ENCODE measurements at places on chromosomes 4 and X. TPM values are rescaled to one million over a fixed set of nuclear protein-coding genes. Genes with fewer than 3 reads are reported as not detected.
A peak's percentile ranks its signal among the peaks of the same experiment; 100 is the strongest.

The SLAIN2 gene
- 73.9 TPM for total RNA-seq

GRCh38 chr4:114921790-114922591 lies 191.4 kb downstream of the NDST4 start:
- no peak for DNase-seq

- DNase-seq: no peak
Measured at GRCh38 chr4:94369046-94369445, 26.4 kb upstream of the HPGDS start.

The ARAP2 gene
- 34.1 TPM for total RNA-seq

DNA sequence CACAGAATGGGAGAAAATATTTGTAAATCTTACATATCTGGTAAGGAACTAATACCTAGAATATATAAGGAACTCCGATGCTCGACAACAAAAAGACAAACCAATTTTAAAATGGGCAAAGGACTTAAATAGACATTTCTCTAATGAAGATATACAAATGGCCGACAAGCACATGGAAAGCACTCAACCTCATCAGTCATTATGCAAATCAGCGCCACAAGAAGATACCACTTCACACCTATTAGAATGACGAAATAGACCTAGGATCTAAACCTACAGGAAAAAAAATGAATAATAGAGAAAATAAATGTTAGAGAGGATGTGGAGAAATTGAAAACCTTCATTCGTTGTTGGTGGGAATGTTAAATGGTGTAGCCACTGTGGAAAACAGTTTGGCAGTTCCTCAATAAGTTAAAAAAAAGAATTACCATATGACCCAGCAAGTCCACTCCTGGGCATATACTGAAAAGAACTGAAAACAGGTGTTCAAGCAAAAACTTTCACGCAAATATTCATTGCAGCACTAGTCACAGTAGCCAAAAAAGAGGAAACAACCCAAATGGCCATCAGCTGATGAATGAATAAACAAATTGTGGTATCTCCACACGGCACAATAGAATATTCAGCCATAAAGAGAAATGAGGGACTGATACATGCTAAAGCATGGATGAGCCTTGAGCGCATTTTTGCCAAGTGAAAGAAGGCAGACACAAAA lies 57.3 kb upstream of the WDR19 start:
- DNase-seq: no peak

The SERPINA7 gene
- total RNA-seq: not detected

- no peak for DNase-seq
Measured at GRCh38 chr4:54879576-54879975, 221.8 kb downstream of the KIT start.

DNA sequence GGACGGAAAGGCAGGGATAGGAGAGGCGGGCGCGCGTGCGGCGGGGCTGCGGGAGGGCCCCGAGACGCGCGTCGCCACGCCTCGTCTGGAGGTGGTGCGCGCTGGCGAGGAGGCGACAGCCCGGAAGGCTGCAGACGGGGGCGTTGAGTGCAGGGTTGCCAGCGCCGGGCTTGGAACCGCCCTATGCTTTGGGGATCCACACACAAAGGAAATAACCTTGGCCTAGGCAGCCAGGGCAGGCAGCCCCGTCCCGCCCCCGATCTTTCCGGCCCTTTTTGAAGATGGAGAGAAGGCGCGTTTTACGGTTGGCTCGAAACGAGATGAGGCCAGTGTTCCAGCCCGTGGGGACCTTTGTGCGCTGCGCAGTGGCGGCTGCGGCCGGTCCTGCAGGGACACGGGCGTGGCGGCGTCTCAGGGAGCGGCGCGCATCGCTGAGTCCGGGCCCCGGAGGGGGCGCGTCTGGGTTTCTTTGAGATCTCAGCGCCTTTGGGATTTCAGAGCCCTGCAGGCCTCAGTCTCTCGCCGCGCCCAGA lies 50.8 kb upstream of the TRIM2 start:
- DNase-seq: no peak

DNA sequence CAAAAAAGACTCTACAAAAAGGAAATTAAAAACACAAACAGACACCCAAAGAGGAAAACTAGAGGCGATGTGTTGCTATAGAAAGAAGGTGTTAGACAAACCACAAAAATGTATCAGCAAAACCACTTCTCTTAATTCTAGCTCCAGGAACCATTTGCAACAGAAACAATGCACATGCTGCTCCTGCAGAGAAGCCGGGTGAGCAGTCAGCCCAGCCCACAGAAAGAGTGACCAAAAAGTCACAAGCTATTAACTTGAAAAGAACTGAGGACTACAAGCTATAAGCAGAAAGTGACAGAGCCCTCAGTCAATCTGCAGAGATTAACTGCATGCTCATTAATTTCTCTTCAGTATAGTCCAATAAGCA lies 96.2 kb upstream of the KLHL13 start:
- no peak for DNase-seq

DNA sequence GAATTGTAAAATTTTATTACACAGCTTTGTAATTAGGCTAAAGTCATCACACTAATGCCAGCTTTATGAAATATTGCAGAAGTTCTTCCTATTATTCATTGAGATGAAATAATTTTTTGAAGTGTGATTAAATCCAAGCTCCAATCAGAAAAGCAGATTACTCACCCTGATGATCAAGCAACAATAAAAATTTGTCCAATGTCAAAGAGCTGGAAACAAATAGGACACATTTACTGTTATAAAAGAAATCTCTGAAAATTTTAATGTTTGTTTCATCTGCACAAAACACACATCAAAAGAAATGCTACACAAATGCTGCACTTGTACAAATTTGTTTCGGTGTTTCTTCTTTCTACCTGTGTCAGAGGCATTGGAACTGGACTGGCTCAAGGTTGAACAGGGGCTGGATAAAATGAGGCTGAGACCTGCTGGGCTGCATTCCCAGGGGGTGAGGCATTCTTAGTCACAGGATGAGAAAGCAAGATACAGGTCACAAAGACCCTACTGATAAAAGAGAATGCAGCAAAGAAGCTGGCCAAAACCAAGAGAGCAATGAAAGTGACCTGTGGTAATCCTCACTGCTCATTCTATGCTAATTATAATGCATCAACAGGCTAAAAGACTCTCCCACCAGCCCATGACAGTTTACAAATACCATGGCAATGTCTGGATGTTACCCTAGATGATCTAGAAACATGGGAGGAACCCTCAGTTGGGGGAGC lies 78.3 kb downstream of the GASK1B start:
- DNase-seq: peak; percentile 62

DNA sequence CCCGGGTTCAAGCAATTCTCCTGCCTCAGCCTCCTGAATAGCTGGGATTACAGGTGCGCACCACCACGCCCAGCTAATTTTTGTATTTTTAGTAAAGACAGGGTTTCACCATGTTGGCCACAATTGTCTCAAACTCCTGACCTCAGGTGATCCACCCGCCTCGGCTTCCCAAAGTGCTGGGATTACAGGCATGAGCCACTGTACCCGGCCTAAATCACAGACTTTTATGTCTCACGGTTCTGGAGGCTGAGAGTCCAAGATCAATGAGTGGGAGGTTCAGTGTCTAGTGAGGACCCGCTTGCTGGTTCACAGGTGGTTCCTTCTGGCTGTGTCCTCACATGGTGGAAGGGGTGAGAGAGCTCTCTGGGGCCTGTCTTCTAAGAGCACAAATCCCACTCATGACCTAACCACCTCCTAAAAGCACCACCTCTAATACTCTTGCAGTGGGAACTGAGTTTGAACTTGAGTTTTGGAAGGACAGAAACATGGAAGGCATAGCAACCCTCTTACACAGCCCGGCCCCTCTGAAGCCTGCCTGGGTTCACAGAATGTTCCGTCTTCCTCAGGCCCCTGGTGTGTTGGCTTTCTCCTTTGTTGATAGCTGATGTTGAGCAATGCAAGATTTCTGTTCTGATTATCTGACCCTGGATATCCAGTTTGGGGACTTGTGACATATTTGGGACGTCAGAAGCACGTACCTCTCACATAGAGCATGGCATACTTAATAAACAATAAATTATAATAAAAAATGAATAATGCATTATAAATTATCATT lies 1.9 kb upstream of the AKAP17A start:
- DNase-seq: no peak

The TAF7L gene
- total RNA-seq: 0.26 TPM

The SSX1 gene
- not detected for total RNA-seq

DNA sequence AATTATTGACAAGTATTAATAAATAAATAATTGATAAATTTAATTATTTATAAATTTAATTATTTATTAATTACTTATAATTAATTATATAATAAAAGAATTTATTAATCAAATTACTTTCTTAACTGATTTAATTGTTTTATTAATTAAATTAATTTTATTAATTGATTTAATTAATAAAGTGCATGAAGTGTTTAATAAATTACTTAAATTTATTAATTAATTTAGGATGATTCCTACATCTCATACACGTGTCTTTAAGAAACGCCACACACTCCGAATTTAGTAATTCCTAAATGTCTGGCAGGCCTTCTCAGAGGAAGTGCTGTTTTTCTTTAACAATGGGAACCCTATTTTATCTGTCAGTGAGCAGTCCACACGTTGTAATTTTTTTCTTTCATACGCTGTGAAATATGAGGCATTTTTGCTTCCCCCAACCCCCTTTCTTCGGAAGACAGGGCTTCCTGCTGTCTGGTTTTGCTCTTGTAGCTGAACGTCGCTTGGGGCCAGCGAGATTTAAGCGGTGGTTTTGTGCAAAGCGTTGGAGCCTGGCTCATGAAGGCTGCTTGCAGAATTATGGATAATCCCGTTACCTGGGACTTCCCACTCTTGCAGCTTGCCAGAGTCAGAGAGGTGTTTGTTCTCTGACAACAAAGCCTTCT lies 46.8 kb downstream of the CRLF2 start:
- DNase-seq: peak; percentile 35

The PAGE1 gene
- total RNA-seq: not detected

- no peak for DNase-seq
Measured at GRCh38 chr4:6607368-6608055, 32.5 kb downstream of the MAN2B2 start.

GRCh38 chr4:128682942-128683666 lies 126.4 kb upstream of the JADE1 start:
- no peak for DNase-seq

- no peak for DNase-seq
Measured at GRCh38 chr4:6582889-6583490, 8.0 kb downstream of the MAN2B2 start.

DNA sequence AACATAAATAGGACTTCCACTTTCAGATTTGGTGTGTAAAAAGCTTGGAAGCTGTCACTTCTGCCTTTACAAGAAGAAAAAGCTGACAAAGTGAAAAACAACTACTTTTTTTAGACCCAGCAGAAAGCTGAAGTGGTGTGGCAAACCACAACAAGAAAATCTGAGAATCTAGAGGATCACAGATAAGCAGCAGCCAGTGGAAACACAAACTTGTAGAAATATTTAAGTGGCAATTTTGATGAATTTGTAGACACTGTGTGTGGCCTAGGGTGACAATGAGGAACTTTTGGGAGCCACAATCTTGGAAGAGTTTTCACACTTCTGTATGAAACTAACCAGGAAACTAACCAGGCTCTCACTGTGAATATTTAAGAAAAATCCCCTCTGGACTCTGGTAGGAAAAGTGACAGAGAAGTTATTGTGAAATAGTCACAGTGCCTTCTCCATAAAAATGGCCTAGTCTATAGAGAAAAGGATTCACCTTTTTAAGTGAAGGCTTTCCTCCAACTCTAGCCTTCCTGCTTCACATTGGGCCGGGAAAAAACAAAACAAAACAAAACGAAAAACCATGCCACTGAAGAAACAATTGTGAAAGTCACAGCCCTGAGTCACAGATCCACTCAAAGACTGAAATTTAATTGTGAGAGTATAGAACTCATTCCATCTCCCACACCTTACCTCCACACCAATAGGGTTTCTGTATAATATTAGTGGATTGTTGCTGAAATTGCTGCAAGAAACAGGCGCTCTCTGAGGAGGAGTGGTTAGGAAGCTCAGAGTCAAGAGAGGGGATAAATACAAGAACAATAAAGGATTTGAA lies 26.7 kb upstream of the GUCY1A1 start:
- no peak for DNase-seq

GRCh38 chr4:72809208-72809607 lies 240.2 kb upstream of the ADAMTS3 start:
- no peak for DNase-seq

DNA sequence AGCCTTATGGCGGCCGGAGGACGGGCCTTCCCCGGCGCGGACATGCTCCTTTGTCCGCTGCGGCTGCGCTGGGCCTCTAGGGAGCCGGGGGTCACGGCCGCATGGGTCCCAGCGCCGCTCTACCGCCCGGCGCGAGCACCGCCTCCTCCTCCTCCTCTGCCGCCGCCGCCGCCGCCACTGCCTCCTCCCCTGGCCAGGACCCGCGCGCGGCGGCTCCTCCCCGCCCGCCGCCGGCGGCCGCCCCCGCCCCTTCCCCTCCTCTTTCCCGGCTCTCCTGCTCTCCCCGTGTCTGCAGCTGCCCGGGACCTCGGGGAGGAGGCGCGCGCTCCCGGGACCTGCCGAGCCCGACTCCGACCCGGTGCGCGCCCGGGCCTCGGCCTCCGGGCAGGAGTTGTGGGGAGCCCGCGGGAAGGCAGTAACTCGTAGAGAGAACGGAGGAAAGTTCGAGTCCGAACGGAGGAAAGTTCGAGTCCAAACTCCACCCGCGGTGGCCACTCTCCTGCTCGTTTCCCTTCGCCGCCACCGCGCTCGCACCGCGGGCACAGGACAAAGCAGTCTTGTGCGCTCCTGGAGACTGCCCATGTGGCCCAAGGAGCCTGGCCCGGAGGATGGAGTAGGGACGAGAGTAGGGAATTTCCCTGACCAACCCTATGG lies at the start of gene ADGRA3:
Gene ADGRA3 (minus strand): TSS at position 179 of the 654 bp plus-strand sequence. CDS start 282 bp downstream, outside the sequence.
- no peak for DNase-seq

- peak; percentile 10 for DNase-seq
Measured at GRCh38 chr4:149136951-149137620, 678.6 kb downstream of the IQCM start.

The CHIC1 gene
- total RNA-seq: 30.1 TPM

DNA sequence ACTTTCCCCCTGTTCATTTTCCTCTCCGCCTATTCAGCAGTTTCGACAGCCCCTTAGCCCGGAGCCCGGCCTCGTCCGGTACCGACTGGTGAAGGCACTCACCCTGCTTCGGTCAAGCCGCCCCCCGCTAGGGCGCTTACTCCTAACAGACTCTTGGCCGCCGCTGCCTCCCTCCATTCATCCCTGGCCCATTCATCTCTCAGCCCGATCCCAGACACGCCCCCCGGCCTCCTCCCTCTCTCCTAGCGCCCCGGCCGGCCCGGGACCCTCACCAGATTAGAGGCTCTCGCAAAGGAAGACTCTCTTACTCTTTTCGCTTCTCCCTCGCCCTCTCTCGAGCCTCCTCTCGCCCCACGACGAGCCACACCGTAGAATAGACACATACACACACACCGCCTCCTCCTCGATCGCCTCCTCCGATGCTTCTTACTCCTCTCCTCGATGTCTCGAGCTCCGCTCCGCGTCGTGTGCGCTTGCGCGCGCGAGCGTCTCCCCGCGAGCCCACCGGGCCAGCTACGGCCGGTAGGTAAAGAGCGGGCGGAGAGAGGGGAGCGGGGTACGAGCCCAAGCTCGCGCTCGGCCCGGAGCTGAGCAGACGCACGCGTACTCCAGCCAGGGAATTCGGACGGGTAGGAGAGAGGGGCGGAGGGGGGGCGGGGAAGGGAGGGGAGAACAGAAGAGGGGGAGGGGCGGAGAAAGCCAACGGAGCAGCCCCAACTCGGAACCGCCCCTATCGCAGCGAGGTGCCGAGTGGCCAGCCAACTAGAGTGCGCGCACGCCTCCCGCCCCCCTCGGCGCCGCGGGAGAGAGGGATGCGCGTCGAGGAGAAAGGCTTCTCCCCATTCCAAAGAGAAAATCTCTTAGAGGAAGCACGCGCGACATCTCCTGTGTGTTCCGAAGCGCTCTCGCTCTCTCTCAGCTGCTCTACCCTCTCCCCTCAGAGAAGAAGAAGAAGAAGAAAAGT lies at the start of gene WNK3:
Gene WNK3 (minus strand): TSS at position 633 of the 964 bp plus-strand sequence.
- peak; percentile 72 for DNase-seq

GRCh38 chr4:164819366-164819765 lies 57.6 kb upstream of the APELA start:
- no peak for DNase-seq

The PROM1 gene
- total RNA-seq: 30.5 TPM

All from urinary bladder (tissue), 4 donors.